Urinary bladder (tissue), 4 donors: ENCODE measurements at places on chromosomes 5 and 9. TPM values are rescaled to one million over a fixed set of nuclear protein-coding genes. Genes with fewer than 3 reads are reported as not detected.

The NKD2 gene
- 7.5 TPM for polyA plus RNA-seq

The DOCK2 gene
- 4.1 TPM for polyA plus RNA-seq

The GRM6 gene
- not detected for polyA plus RNA-seq

The GRIA1 gene
- 0.27 TPM for polyA plus RNA-seq
